ENCODE measurements at places on chromosomes 5 and 9.

DNA sequence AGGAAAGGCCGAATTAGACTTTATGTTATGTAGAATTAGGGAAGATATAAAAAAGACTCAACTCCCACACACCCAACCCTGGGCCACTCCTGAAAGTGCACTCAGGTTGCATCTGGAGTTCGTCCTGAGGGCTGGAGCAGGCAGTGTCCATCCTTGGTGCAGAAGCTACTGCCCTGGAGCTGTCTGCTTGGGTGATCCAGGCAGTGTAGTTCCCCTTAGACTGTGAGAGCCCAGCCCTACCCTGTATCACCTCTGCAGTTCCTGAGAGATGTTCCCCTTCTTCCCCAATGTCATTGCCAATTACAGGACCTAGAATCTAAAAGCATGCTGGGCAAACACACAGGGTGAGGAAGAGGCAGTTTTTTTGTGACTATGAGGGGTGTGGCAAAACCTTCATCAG, 368.3 kb upstream of the ST8SIA4 start:
- no peak for DNase-seq

- DNase-seq: no peak
These were observed 930.8 kb upstream of the CDH9 start for GRCh38 chr5:27969157-27969556.

DNA sequence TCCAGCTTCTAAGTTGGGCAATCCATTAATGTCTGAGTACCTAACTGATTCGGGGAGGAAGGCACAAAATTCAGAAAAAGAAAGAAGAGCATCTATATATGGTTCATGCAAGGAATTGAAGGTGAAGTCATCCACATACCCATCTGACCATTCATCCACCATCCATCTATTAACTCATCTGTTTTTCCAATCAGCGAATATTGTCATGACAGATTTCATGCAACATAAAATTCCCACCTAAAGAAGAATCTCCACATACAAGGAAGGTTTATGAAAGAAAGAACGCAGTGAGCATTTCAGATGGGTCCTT, 164.7 kb downstream of the GRIA1 start:
- no peak for DNase-seq

DNA sequence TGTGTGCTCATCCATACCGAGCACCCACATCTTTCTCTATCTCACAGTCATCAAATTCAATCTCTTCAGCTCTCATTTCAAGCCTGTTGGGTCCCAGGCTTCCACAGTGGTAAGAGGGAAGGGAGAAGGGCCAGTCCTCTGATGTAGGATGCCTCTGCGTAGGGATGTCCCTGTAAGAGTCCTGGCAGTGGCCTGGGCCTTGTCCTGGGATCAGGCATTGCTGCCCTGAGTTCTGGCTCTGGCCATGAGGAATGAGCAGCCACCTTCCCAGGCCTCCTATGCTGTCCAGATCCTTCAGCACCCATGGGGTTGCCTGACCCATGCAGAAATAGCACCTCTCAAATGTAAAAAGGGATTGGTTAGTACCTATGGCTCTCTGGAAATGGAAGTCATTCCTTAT, 121.2 kb downstream of the EFNA5 start:
- no peak for DNase-seq

DNA sequence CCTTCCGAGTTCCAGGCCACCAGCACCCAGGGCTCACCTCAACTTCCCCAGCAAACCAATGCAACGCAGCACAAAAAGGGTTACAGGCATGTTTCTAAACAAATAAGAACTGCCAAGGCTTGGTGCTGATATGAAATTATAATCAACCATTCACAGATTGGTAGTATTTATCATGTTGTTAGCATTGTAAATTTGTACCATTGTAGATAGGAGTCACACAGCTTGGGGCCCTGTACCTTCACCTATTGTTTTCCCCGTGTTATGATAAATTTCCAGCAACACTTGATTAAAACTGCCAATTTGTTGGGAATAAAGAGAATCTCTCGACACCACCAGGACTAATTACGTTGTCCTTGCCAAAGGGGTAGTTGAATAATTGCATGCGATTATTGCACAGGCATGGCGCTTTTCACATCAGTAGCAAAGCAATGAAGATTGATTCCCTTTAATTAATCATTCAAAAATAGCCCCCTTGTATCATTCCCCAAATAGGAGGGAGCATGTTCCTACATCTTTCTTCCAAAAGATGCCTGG, 454.1 kb downstream of the ZNF608 start:
- DNase-seq: no peak

DNA sequence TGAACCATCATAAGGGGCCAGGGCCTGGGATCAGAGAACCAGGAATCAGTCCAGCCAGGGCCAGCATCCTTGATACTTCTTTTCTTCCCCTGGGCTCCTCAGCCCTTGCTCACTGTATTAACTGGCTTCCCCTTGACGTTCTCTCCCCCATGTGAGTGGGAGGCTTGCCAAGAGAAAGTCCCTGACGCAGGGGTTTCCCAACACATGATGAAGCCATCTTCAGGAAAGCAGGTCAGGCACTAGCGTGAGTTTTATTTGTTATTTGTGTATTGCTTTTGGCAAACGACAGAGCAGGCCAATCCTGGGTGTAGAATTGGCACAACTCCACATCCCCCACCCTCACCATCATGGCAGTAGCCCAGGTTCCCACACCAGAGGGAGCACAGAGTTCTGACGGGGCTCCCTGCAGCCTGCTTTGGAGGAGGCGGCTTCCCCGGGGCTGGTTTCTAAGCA, 165.5 kb upstream of the NFIL3 start:
- no peak for DNase-seq

- no peak for DNase-seq
These were observed 149.9 kb upstream of the PRR16 start for GRCh38 chr5:120314191-120314590.

GRCh38 chr5:99317136-99317535, 388.3 kb upstream of the CHD1 start:
- DNase-seq: no peak

DNA sequence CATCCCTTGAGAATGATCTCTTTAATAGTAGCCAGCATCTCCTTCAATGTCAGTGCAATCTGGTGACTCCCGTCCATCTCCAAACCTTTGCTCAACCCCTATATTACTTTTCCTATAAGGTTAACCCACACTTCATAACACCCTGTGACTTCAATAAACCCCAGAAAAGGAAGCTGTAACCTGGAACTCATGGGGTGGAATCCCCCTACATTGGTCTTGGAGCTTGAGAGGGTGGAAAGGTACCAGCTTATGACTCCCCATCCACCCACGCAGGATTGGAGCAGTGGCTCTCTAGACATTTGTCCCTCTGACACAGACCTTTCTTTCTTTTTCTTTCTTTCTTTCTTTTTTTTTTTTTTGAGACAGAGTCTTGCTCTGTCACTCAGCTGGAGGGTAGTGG, 54.7 kb upstream of the ZFR start:
- DNase-seq: peak; percentile 4
